ENCODE measurements at places on chromosomes 2 and 18.

DNA sequence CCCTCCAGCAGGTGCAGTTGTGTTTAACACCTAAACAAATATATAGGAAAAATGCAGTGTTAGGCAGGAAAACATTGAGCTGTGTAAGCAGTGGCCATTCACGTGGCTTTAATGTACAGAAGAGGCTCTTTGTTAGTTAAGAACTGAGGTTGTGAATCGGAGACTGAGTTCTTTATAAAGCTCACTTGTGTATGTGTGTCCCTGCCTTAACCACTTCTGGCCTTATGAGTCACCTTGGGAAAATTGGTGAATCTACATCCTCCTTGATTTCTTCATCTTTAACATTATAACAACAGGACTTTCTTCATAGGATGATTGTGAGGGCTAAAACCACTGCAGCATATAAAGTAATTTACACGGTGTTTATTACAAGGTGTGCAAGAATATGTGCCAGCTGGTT is 188.4 kb upstream of the TPO start:
- no peak for DNase-seq

DNA sequence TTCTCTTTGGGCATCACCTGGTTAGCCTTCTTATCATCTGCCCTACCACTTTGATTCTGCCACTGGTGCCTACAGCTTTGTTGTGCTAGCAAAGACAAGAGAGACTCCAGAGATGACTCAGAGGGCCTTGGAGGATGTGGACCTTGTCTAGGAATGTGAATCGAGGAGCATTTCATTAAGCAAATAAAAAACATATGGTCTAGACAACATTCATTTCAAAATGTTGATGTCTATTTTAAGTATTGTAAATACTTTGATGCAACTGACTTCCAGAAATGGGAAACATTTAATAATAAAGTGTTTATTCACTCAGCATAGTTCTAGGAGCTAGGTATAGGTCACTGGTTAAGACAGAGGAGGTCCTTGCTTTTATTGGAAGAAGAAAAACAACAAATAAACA is 195.5 kb downstream of the CDCA7 start:
- DNase-seq, result peak; percentile 69

- peak; percentile 63 for DNase-seq
Observed at GRCh38 chr18:57780706-57781347, 22.3 kb downstream of the ATP8B1 start.

GRCh38 chr2:65390134-65390533 is 42.3 kb downstream of the SPRED2 start:
- no peak for DNase-seq

GRCh38 chr2:65383541-65384488 is 48.6 kb downstream of the SPRED2 start:
- no peak for DNase-seq

DNA sequence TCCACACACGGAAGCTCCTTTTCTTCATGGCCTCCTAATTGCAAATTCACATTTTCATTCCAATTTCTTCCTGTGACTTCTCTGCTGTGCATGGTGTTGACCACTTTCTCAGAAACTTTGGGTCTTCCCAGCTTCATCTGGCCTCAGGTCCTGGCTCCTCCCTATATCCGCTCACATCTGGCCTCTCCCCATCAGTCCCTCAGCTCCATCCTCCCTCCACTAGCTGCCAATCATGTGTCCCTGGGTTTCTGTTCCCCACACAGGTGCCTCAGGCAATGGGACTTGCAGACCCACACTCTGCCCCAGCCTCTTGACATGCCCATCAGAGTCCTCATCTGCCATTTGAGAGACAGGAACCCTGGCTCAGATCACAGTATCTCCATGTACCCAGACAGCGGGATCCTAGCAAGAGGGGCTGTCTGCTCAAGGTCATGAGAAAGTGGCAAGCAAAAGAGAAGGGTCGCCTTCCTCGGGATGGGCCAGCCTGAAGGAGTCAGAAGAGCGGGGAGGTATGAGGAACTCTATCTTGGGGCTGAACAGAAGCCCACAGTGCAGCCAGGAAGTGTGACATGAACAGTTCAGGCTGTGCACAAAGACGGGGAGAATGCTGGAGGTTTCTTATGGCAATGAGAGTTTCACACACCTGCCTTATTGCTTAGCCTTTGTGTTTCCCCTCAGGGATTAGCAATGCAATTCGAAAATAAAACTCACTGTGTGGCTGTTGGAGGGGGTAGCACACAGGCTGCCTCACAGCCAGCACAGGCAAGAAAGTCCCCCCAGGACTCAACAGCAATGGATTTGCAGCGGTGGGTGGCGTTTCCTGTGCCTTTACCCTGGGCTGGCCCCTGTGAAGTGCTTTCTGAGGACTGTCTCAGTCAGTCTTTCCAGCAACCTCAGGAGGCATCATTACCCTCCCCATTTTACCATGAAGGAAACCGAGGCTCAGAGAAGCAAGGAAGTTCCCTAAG is 69.5 kb downstream of the COPS8 start:
- DNase-seq, result no peak

- no peak for DNase-seq
Observed at GRCh38 chr2:163373496-163373895, 362.3 kb downstream of the FIGN start.

DNA sequence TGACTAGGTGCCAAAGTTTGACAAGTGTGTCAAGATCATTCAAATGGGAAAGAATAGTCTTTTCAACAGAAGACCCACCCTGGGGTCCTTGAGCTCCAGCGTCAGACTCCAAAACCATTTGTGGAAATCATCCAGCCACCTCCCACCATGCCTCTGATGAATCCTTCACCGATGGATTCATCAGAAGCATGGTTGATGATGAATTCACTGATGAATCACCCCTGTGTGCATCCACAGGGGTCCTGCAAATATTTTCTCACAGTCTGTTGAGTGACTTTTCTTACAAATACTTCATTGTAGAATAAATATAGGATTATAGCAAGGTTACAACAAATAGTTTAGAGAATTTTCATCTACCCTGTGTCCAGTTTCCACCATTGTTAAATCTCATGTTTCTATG is 4.3 kb downstream of the UGT1A9 start:
- DNase-seq, result no peak

DNA sequence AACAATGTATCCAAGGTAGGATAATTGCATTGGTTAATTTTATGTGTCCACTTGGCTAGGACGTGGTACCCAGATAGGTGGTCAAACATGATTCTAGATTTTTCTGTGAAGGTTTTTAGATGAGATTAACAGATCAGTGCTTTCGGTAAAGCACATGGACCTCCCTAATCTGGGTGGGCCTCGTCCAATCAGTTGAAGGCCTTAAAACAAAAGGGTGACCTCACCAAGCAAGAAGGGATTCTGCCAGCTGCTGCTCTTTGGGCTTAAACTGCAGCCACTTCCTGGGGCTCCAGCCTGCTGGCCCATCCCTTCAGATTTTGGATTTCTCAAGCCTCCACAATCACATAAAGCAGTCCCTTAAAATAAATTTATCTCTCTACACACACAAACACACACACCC is 226.1 kb upstream of the TPO start:
- no peak for DNase-seq

- peak; percentile 25 for DNase-seq
Observed at GRCh38 chr18:47968721-47969120, 38.3 kb upstream of the SMAD2 start.

DNA sequence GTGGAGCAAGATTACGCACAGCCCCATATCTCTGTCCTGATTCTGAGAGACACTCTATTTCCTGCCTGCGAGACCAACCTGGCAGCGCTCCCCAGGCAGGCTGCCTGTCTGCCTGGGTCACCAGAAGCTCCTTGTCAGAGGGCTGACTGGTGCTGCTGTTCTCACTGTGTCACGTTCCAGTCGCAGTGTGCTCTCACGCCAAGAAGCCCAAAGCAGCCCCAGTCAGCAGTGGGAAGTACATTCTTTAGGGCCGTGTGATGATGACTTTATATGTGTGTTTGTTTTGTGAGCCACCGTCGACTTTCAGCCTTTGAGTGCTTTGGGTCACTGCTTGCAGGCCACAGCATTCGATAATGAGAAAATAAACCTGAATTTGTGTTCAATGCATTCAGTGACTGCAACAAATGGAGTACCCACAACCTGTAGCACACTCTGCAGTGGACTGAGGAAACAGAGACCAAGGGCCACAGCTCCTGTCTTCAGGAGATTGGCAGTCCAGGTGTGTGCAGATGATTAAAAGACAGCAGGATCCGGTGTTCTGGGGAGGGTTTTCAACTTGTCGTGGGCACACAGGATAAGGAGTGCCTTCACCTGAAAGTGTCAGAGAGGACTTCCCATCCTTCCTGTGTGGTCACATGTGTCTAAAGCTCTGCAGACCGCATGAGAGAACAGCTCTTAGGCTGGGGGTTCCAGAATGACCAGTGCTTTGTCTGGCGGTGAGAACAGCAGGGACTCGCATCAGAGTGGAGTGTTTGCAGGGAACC is 4.8 kb downstream of the TNFRSF11A start:
- DNase-seq, result peak; percentile 67

- no peak for DNase-seq
Observed at GRCh38 chr2:21036708-21037670, 6.9 kb downstream of the APOB start.

- no peak for DNase-seq
Observed at GRCh38 chr2:148914463-148914862, 39.4 kb downstream of the KIF5C start.

DNA sequence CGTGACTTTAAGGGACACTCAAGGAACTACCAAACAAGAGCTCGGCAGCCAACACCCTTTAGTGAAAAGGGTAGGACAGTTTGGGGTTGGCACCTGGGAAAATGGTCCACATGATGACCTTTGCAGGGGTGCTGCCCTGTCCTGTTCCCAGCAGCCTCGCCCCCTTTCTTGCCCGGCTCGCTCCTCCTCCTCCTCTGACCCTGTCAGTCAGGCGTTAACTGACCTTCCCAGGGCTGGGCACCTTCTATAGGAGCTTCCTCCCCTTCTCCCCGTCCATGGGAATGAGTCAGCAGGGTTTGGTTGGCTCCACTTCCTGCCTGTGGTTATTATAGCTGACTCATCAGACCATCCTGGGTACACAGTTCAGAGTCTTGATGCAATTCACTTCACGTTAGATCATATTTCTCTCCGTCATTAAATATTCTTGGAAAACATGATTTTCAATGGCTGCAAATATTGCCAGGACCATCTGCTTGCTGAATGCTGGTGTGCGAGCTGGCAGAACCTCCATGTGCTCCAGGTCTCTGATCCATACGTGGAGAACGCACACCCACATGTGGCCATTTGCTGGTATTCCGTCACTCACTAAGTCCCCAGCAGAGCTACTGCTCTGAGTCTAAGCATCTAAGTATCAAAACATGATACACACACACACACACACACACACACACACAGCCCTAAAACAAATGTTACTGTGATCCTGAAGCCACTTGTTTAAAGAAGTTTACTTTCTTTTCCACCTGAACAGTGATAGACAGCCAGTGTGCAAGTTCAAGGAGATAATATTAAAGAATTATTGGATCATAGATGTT is 185.0 kb downstream of the ANAPC1 start:
- DNase-seq, result peak; percentile 96

GRCh38 chr2:117832332-117832731 is 17.8 kb downstream of the DDX18 start:
- DNase-seq, result no peak

DNA sequence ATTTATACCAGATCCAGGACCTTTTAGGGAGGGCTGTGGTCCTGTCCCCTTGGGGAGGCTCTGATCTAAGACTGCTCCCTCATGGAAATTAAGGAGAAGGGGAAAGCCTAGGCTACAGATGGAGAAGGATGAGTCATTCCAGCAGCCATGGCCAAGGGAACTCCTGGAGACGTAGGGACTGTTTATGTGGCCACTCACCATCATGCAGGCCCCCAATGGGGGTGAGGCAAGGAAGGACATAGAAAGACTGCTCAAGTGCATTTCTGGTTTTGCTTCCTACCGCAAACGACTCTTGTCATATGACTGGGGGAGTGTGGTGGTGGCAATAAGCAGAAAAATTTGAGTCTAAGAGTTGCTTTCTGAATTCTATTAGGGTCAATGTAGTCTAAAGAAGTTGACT is 54.0 kb upstream of the CYP1B1 start:
- DNase-seq, result no peak

GRCh38 chr2:134368009-134368817 is 114.3 kb downstream of the MGAT5 start:
- DNase-seq, result no peak

- DNase-seq, result no peak
Observed at GRCh38 chr2:236242057-236242495, 22.1 kb downstream of the ASB18 start.

DNA sequence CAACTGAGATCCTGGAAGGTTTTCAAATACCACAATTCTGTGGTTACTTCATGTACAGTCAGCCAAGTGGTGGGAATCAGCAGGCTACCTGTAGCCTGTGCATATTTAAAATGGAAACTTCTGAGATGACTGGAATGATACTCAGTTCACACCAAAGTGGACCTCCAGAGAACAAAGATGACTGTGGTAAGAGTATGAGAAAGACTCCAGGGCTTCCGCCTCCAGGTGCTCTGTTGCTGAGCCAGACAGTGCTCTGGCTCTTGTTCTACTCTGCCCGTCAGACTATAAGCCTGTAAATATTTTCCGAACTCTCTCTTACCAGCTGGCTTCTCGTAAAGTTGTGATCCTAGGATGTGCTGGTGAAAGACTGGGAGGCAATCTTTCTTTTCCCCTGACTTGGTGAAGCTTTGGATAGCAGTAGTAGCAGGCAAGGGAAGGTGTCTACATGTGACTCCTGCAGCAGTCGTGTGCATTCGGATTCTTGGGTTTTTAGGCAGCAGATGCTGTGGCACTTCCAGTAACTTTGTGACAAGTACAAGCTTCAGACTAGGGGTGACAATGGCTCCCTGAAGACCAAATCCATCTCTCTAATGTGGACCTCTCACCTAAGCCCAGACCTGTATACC is 23.1 kb downstream of the ST3GAL5 start:
- no peak for DNase-seq

- no peak for DNase-seq
Observed at GRCh38 chr18:29285471-29285870, 1108.5 kb upstream of the CDH2 start.

GRCh38 chr2:32792416-32792815 is 154.3 kb upstream of the LTBP1 start:
- no peak for DNase-seq

DNA sequence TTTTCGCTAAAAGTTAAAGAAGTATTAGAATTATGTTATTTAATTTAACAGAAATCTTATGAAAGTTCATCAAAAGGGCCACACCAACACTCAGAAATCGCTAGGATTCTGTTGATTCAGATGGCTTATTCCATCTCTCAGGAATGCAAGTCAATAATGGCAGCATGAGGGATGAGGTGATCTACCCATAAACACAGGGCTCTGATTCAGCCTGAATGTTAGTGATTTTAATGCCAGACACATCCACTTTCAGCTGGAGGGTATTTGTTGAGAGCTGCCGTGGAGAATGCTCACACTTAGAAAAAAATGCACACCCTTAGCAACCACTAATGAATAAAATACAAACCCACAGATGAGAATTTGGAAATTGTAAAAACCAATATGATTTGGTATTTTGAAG is 173.3 kb upstream of the ERBB4 start:
- DNase-seq, result peak; percentile 80

GRCh38 chr2:197502201-197502600 is 2.0 kb downstream of the HSPE1 start:
- no peak for DNase-seq

DNA sequence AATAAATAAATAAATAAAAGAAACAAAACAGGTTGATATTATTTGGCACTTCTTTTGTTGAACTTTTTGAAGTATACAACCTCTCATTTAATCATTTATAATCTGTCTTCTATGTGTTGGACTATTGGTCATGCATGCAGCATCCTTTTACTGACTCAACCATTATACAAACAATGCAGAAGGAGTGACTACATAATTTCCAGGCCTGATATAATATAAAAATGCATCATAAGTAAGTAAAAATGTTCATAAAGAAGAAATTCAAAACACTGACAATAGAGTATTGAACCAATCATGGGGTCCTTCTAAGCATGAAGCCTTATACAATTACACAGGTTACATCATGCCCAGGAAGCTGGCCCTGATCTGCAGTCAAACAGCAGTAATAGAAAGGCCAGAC is 141.5 kb upstream of the FN1 start:
- no peak for DNase-seq

Data from GM03348 (cell line).